ENCODE measurements at places on chromosomes 6 and 20.

GRCh38 chr20:34883087-34883688 lies 6.8 kb downstream of the ACSS2 start:
- no peak for DNase-seq

- no peak for DNase-seq
Observed at GRCh38 chr6:160737934-160738333, 35.9 kb downstream of the PLG start.

DNA sequence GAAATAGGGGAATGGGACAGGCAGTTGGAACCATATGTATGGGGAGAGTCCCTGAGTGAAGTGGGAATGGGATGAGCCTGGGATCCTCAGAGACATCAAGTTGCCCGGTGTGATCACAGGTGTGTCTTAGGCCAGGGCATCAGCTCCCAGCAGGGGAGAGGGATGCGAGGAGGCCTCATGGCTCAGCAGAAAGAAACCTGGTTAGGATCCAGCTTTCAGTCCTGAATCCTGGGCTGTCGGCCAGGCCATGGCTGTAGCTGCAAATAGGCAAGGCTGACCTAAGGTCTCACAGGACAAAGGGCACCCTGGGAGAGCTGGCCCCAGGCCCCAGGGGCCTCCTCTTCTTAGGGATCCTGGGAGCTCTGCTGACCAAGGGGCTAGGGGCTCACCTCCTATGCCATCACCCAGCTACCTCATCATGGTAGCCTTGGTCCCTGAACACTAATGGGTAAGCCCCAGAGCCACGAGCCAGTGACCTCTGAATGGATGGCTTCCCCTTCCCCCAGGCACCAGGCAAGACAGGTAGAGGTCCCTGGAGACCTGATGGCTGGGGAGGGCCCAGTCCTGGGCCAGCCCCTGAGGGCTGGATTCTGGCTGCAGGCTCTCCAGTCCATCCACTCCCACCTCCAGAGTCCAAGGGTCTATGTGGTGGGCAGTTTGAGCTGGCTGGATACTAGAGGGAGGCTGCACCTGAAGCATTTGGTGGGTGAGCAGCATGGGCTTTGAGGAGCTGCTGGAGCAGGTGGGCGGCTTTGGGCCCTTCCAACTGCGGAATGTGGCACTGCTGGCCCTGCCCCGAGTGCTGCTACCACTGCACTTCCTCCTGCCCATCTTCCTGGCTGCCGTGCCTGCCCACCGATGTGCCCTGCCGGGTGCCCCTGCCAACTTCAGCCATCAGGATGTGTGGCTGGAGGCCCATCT lies at the start of gene SLC22A7:
SLC22A7 (plus strand) TSS at position 617 of the 921 bp plus-strand sequence; CDS start at position 716, 99 bp downstream.
- DNase-seq, result no peak

- no peak for DNase-seq
Observed at GRCh38 chr20:7399114-7399513, 541.1 kb downstream of the HAO1 start.

- DNase-seq, result peak; percentile 39
Observed at GRCh38 chr6:107491760-107492660, 2.1 kb downstream of the SOBP start.

DNA sequence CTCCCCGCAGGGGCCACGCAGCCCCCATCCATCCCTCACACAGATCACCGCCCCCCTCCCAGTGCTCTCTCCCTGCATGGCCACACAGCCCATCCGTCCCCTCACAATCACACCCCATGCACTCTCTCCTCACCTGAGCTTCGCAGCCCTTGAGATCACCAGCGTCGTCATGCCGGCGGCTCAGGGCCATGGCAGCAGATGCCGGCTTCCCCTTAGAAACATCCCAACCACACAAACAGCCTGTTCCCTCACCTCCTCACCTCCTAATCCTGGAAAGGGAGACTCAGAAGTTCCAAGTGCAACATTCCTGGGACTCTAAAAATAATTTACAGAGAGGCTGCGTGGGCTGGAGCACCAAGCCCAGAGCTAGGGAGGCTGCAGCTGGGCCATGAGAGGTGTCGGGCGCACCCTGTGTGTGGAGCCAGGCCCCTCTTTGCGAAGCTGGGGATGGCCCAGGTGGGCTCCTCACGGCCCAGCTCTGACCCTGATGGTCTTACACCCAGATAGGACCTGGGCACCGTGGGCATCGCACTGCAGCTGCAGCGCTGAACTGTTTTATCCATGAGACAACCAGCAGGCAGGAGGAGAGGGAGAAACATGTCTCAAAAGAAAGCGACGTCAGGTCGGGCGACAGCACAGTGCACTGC lies 125.3 kb downstream of the DLL1 start:
- DNase-seq, result no peak

GRCh38 chr6:17700421-17701416 lies 6.0 kb downstream of the NUP153 start:
- DNase-seq, result no peak

DNA sequence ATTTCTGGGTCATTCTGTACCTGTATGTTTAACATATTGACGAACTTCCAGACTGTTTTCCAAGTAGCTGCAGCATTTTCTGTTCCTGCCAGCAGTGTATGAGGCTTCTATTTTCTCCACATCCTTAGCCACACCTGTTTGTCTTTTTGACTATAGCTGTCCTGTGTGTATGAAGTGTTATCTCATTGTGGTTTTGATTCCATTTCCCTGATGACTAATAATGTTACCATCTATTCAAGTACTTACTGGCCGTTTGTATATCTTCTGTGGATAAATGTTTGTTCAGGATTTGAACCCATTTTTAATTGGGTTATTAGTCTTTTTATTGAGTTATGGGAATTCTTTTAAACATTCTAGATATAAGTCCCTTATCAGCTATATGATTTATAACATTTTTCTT lies 95.2 kb downstream of the JAG1 start:
- DNase-seq, result no peak

- DNase-seq, result no peak
Observed at GRCh38 chr6:143322386-143322785, 128.1 kb downstream of the ADAT2 start.

GRCh38 chr6:33824461-33825154 lies 20.8 kb upstream of the MLN start:
- DNase-seq, result no peak

DNA sequence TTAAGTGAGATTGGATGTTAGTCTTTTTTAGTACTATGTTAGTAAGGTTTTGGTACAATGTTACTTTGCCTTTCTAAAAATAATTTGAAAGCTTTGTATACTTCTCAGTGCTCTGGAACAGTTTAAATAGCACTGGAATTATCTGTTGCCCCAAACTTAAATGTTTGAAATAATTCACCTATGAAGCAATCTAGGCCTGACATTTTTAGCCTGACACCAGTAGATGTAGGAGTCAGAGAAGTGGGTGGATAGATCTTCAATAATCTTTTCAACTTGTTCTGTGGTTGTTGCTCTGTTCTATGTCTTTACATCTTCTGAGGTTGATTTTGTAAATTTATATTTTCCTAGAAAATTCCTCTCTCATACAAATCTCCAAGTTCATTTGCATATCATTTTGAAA lies 103.1 kb upstream of the ADGRF1 start:
- DNase-seq, result no peak

DNA sequence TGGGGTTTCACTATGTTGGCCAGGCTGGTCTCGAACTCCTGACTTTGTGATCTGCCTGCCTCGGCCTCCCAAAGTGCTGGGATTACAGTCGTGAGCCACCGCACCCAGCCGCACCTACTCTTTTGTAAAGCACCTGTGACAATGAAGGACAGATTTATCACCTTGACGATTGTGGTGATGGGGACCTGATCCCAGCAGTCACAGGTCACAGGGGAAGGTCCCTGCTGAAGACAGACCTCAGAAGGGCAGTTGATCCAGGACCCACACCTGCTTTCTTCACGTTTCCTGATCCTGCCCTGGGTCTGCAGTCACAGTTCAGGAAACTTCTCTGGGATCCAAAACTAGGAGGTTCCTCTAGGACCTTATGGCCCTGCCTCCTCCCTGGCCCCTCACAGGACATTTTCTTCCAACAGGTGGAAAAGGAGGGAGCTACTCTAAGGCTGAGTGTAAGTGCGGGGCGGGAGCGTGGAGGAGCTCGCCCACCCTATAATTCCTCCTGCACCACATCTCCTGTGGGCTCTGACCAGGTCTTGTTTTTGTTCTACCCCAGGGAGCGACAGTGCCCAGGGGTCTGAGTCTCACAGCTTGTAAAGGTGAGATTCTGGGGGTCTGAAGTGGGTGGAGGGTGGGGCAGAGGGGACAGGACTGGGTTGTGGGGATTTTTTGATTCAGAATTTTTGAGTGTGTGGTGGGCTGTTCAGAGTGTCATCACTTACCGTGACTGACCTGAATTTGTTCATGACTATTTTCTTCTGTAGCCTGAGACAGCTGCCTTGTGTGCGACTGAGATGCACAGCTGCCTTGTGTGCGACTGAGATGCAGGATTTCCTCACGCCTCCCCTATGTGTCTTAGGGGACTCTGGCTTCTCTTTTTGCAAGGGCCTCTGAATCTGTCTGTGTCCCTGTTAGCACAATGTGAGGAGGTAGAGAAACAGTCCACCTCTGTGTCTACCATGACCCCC lies 3.0 kb downstream of the HLA-E start:
- no peak for DNase-seq

GRCh38 chr6:158406736-158407135 lies 94.5 kb downstream of the TULP4 start:
- DNase-seq, result no peak

- no peak for DNase-seq
Observed at GRCh38 chr6:5871296-5871695, 135.4 kb downstream of the NRN1 start.

DNA sequence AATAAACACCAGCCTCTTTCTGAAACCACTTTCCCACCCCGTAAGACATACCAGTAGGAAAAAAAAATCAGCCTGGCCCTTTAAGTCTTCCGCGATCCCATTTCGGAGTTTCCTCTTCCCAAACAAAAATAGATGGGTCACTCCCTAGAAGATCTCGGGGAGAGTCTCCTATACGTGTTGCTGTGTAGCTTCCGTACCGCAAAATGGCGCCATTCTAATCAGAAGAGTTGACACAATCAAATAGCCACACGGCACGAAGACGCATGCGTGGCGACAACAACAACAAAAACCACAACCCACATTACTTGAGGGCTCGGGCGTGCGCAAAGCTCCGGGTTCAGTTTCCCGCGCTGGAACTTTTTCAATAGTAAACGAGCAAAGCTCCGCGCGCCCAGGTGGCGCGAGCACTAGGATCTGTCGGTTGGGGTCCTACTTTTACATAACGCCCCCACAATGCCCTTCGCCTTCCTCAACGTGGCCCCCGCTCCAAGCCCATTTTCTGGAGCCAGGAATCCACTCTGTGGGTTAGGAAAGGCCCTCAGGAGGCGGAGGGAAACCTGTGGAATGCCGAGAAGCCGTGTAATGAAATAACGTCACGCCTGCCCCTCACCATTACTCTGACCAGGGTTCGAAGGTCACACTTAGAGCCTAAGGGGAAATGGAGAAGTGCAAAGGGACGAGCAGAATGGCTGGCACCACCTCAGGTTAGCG lies at the start of gene GPANK1:
GPANK1 (minus strand) TSS at position 208 of the 711 bp plus-strand sequence. CDS start 519 bp downstream, outside the sequence.
- DNase-seq, result peak; percentile 79

DNA sequence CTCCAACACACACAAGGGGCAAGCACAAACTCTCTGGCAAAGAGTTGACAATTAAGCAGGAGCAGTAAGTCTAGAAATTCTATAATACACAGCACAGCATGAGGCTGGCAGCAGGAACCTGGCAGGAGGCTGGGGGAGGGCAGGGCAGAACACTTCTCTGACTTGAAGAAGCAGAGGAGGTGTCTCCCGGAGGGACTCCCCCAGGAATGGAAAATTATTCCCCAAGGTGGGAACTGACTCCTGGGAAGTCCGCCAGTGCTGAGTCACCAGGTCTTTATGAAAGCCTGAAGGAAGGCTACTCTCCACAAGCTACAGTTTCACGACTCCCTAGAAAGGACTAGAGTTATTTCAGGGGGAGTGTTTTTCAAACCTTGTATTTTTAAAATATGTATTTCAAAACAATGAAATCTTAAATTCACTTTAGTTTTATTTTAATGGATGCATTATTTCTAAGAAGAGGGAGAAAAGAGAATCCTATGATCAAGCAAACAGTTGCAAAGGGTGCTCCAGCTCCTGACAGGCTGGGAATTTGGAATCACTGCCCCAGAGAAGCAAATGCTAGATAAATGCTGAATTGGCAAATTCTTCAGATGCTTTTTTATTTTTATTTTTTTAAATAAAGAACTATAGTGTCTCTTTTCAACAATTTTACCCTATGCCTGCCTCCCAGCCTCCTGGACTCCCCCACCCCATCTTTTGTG lies 192.8 kb downstream of the LY86 start:
- peak; percentile 32 for DNase-seq

- no peak for DNase-seq
Observed at GRCh38 chr6:44456966-44457292, 69.4 kb downstream of the CDC5L start.

DNA sequence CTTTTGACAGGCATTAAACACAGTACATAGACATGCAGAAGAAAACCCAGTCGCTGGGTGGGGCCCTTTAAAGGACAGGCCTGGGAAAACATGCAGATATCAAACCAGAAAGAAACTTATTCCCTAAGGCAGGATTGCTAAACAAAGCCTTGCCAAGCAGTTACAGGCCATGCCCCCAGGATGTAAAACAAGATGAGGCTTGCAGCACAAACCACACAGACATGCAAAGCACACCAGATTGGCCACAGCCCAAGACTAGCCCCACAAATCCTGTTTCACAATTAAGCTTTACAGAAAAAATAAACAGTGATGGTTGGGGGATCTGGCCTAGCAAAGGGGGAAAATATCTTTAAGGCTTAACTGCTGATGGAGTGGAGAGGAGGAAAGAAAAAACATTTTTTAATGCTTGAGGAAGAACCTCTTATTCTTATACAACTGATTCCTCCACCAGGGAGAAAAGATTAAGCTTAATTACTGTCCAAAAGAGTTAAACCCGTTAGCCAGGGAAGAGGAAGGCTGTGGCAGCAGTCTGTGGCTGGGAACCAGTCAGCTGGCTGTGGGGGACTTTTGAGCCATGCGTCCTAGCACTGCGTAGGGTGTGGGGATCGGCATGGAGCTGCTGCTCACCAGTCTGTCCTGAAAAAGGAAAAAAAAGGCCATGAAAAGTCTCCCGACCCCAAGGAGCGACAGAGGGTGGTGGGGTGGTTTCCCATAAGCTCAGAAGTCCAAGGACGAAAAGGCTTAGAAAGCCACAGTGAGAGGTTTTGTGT lies 28.4 kb downstream of the COL19A1 start:
- peak; percentile 21 for DNase-seq

DNA sequence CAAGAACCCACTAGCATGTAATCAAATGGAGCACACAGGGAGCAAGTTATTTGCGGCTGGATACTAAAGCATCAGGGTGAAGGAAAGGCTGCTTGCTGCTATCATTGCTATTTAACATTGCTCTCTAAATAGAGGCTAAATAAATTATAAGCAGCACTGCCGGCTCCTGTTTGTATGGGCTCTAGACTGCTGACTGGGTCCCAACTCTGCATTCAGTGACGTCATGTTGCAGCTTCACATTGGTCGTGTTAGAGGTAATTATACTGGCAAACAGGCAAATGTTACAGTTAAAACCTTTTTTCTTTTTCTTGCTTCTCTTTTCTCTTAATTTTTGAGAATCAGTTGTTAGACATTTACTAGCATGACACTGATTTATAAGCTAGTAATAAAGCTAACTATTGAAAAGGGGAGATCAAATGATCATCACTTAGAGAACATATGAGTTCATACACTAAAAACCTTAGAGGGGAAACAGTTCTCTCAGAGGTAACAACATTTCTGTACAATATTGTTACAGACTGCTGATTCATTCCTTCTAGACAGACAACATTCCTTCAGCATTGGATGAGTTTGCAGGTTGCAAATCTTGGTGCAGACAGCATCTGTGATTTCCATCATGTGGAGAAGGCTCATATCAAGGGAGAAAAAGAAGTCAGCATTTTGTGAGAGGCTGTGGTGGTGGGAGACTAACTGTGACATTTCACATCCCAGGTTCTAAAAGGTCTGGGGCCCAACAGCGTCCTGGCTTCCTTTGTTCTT lies 15.9 kb downstream of the RFPL4B start:
- no peak for DNase-seq

GRCh38 chr6:52019092-52019491 lies 68.3 kb downstream of the PKHD1 start:
- no peak for DNase-seq

All from AG09309 (cell line).